HuH-7.5 (cell line): ENCODE measurements at places on chromosomes 7 and 10.

GRCh38 chr7:12518920-12519681 is 51.4 kb upstream of the SCIN start:
- peak; percentile 25 for DNase-seq

DNA sequence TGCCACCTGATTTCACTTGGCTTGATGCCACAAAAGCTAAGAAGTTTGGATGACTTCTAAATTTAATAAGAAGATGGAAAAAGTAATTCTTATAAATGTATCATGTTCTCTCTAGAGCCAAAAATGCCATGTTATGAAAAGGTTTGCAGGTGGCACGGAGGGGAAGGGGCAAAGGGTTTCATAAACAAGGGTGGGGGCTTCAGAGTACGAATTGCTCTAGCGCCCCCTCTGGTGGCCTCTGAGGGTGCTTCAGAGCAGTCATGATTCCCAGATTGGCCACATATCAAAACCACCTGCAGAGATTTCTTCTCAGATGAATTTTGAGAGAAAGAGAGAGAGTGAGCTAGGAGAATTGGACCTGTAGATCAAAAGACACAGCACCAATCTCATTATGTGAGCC is 208.6 kb upstream of the YAE1 start:
- DNase-seq = no peak

GRCh38 chr10:100896876-100897461 is 15.8 kb upstream of the SLF2 start:
- DNase-seq = no peak

GRCh38 chr7:134866617-134867016 is 87.2 kb downstream of the CALD1 start:
- DNase-seq = no peak

- DNase-seq = no peak
Observed at GRCh38 chr10:16941870-16942269, 124.6 kb upstream of the RSU1 start.

GRCh38 chr10:7406712-7407333 is 4.0 kb downstream of the SFMBT2 start:
- no peak for DNase-seq
